ENCODE measurements at places on chromosomes 4 and X.

- DNase-seq, result no peak
Observed at GRCh38 chr4:151454513-151454912, 45.5 kb downstream of the FHIP1A start.

DNA sequence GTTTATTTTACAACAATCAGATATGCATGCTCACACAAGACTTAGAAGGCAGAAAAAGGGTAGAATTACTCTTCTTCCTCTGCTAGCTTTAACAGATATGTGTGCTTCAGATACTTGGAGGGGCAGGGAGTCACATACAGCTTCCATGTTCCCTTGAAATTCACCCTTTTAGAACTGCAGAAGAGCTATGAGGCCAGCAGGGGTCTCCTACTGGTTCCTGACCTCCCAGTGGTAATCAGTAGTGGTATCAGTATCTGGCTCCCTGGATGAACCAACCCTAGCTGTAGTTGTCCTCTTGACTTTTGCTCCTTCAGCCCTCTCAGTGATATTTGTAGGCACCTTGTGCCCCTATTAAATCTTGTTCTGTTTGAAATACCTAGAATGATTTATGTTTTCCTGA, 81.5 kb downstream of the RCHY1 start:
- DNase-seq, result peak; percentile 7

DNA sequence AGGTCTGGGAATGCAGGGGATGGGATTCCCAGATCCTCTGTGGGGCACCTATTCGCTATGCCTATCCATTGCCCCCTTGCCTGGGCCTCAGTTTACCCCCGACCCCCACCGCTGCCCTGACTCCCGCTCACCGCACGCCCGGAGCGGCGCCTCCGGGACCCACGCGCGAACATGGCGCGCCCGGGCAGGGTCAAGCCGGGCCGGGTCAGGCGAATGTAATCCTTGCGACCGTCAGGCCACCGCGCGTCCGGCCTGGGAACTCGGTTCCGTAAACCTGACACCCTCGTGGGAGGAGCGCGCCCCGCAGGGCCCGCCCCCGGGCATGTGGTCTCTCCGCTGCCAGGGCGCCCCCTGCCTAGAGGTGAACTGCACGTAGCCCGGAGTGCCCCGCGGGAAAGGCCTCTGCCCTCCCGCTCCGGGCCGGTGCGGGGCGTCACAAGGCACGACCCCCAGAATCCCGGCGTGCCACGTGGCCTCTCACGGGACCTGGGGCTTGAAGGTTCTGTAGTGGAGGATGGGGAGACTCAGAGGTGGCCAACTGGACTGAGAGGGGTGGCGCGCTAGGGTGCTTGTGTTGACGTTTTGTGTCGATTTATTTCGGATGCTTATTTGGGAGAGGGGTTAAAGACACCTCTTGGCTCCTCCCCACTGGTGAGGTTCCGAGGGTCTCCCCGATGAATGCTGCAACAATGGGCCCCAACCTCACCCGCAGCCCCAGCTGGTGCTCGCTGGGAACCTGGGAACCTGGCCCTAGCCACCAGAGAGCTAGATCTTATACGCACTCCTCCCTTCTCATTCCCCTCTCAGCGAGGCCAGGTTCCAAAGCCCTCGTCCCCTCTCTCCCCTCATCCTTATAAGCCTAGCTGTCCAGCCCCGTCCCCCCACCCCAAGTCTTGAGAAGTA, at the start of gene PRICKLE3:
Gene PRICKLE3 (minus strand): TSS at position 249 of the 903 bp plus-strand sequence. CDS start 76 bp downstream, at position 173.
- peak; percentile 77 for DNase-seq

DNA sequence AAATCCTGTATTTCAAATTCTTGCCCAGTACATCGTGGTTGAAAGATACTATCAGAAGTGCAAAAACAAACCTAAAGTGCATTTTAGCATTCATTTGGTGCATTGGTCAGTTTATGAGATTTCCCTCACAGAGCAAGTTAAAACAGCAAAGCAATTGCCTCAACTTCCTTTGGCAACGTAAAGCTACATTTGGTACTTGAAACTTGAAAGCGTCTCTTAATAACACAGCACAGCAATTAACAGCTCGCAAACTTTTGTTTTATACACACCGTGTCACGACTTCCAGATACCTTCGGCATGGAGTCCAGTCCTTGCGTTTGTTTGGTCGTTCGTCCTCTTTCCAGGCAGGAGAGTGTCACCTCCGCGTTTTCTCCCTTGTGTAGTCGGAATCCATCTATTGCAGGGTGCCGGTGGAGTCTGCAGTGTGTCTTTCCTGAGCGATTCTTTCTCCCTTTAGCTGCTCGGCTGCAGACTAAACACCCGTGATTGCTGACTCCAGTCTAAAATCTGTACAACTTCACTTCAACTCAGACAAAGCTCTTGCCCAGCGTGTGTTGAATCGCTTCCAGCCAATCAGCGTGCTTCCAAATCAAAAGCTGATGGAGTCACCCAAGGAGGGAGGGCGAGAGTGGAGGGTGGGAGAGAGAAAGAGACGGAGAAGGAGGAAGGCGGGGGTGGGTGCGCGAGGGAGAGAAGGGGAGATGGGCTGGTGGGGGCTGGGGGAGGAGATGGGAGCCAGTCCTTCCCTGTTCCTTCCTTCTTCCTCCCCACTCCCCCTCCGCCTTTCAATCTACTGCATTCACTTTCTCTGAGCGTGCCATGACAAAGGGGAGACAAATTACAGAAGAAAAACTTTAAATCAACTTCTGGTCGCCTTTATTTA, at the start of gene PCDH18:
Gene PCDH18 (minus strand): TSS at position 509 of the 883 bp plus-strand sequence. CDS start 406 bp downstream, at position 103.
- DNase-seq, result no peak

- no peak for DNase-seq
Observed at GRCh38 chr4:155954118-155954685, 536 bp upstream of the CTSO start.

- no peak for DNase-seq
Observed at GRCh38 chrX:17459008-17459611, 84.1 kb downstream of the NHS start.

DNA sequence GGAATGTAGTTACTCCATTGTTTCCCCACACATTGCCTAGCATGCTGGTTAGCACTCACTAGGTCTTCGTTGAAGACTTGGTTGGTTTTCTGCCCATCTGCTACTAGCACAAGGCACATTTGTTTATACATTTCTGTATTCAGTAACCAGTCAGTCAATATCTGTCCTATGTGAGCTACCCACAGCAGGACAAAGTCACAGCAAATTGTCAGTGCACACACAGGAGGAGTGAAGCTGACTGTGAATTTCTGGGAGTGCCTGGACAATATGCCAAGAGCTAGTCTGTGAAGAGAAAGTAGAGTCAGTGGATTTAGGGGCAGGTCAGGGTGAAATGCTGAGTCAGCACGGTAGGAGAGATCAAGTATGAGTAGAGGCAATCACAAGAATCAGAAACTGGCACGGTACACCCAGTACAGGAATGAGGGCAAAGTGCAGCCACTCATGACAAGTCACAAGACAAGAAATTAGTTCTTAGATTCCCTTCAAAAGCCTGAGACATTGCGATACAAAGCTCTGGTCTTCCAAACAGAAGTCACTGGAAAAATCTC, 1049.8 kb upstream of the POU3F4 start:
- DNase-seq, result no peak

DNA sequence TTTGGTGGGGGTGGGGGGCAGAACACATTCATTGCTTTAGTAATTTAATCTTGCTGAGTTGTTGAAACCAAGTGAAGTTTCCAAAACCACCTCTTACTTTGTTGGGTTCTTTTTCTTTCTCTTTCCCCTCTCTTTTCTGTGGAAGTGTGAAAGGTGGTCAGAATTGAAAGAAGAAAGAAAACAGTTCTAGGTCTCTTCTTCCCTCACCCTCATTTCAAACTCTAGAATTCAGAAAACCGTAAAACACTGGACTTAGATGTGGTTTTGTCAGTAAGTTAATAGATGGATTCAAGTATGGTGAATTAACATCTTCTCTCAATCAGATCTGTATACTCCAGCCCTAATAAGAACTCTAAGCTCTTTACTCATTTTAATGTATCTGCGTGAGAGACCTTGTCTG, 23.7 kb downstream of the PLP1 start:
- DNase-seq, result no peak

DNA sequence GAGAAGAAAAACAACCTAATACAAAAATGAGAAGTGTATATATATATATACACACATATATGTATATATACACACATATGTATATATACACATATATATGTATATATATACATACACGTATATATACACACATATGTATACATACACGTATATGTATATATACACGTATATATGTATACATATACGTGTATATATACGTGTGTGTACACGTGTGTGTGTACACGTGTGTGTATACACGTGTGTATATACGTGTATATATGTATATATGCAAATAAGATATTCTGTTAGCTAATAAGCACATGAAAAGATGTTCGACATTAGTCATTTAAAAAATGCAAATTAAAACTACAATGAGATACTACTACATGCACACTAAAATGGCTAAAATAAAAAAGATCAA, 92.7 kb upstream of the MAGEA10 start:
- DNase-seq, result no peak

DNA sequence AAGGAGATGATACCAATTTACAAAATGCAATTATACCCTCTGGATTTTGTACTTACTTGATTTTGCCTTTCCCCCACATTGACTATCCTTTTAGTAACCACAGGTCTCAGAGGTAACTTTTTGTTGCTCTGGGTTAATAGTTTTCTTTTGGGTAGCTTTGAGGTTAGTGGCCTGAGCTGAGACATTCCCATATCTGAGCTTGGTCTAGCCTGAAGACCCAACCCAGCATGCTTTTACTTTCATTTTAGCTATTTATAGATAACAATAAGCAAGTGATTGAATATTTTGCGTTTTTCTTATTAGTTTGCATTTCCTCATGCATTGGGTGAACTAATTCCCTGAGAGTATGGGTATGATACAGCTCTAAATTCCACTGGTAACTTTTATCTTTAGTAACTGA, 11.8 kb downstream of the HTN1 start:
- no peak for DNase-seq

DNA sequence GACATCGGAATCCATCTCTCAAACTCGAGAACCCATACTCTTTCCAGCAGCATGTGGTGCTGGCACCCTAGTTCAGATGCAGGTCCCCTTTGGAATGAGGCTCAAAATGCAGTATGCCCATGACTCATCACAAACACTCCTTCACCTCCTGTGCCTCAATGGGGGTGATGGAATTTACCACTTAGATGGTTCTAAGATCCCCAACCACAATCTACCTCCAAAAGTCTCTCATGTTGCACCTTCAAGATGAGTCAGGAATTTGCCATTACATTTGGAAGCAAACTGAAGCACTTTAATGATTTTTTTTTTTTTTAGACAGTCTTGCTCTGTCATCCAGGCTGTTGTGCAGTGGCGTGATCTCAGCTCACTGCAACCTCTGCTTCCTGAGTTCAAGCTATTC, 8.5 kb upstream of the MID1 start:
- DNase-seq, result no peak

GRCh38 chrX:43527801-43528200, 128.3 kb upstream of the MAOA start:
- DNase-seq, result peak; percentile 42

DNA sequence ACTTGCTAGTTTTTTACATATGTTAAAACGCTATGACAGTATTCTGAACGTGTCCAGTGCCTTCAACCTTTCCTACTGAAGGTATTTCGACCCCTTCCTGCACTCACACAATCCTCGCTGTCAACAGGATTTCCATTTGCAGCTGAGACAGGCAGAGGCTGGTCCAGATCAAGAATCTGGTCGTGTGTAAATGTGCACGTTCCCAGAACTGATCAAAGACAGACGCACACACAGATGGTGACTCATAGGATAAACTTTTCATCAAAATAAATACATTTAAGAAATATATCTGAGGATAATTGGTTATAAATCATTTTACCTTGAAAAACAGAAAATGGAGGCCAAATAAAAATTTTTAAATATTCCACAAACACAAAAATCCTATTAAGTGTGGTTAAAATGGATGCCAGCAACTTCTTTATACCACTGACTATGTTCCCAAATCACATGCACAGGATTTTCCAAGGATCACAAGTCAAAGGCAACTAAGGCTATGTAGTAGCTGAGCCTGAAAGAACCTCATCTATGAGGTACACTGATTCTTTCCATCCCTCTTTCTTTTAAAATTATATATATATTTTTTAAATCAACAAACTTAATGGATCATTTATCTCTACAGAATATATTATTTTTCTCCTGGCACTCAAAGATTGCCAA, 85.9 kb downstream of the RNF150 start:
- no peak for DNase-seq

DNA sequence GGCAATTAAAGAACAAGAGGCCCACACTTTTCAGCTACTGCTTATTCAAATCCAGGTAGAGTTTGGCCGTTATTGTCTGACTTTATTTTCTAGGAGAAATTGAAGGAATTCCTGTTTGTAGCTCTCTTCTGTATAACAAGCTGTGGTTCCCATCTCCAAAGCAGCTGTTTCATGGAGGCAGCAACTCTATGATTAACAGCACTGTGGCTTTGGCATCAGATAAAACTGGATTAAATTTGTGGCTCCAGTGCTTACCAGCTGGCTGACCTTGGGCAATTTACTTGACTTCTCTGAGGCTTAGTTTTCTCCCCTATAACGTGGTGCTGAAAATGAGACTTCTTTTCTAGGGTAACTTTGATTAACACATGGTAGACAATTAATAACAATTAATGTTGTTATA, 28.1 kb downstream of the SLC30A9 start:
- no peak for DNase-seq

GRCh38 chr4:153645183-153645582, 38.9 kb upstream of the TLR2 start:
- DNase-seq, result no peak

DNA sequence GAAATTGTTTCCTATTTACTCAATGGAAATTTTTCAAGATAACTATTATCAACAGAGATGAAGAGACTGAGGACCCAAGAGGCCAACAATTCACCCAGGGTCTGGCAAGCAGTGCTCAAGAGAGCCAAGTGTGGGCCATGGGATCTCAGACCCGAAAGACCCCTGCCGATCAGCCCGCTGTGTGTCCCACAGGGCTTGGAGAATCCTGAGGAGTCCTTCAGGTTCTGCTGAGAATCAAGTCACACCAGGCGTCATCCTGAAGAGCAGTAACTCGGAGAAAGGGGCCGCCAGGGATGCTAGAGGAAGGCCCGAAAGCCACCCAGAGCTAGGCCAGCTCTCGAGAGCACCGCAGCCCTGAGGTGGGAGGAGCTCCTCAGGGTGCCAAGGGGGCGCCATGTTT, 48.7 kb downstream of the FGFRL1 start:
- no peak for DNase-seq

- DNase-seq, result no peak
Observed at GRCh38 chrX:22788221-22788620, 211.5 kb upstream of the DDX53 start.

DNA sequence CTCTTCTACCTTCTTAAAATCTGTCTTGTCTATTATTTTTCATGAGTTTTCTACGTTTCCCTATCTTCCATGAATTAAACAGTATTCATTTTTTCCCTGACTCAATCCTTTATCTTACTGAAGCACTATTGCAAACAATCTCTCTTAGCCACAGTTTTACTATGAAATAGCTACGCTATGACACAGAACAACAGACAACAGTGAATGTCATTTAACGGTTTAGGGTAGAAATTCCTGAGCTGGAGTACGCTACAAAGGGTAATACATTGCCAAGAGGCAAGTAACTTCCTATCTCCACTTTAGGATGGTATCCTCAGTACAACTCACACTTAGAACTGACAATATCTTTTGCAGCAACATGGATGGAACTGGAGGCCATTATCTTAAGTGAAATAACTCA, 552.6 kb downstream of the INPP4B start:
- no peak for DNase-seq

Data from inflammatory macrophage (primary cell).